Stimulated activated CD4-positive, alpha-beta T cell treated with anti-CD3 and anti-CD28 coated beads, Interleukin-2, amount 100 ng/mL, for 48 hours (primary cell): ENCODE measurements at places on chromosomes 6 and 20.
A peak's percentile ranks its signal among the peaks of the same experiment; 100 is the strongest.

GRCh38 chr20:32621891-32622584, 36.9 kb upstream of the NOL4L start:
- DNase-seq: no peak

DNA sequence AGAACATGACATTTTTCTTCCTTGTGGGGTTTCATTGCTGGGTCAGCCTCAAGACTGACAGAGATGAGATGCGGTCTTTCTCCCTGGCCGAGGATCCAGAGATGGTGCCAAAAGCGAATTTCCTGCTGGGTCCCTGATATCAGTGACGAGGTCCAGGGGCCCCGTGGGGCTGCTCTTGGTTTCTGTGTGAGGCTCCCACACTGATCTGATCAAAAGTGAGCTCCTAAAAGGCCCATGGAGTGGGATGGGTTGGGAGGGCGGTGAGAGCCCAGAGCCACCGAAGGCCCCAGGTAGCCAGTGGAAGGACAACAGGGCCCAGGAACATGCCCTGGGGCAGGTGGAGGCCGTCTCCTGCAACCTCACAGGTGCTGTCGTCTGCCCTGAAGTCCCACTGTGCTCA, 208.4 kb upstream of the CDH4 start:
- DNase-seq: no peak

DNA sequence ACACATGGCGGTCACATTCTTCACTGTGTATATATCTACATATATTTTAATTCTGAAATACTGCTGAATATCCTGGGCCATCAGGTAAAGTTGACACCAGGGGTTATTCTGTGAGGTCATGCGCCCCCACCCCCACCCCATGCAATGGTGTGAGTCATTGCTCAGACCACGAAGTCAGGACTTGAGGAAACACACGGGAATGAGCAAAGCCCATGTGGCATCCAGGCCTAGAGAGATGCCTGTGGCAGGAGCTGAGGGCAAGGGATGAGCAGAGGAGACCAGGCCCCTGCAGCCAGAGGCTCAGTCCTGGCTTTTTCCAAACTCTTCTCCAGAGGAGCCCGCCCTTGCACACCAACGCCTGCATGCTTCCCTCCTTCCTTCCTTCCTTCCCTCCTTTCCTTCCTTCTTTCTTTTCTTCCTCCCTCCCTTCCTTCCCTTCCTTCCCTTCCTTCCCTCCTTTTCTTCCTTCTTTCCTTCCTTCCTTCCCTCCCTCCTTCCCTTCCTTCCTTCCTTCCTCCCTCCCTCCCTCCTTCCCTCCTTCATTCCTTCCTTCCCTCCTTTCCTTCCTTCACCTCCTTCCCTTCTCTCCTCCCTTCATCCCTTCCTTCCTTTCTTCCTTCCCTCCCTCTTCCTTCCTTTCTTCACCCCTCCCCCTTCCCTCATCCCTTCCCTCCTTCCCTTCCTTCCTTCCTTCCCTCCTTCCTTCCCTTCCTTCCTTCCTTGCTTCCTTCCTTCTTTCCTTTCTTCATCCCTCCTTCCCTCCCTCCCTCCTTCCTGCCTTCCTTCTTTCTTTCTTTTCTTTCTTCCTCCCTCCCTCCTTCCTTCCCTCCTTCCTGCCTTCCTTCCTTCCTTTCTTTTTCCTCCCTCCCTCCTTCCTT, 72.0 kb upstream of the INSM1 start:
- DNase-seq: no peak

GRCh38 chr6:137264311-137265075, 45.3 kb upstream of the IFNGR1 start:
- no peak for DNase-seq

GRCh38 chr6:25583099-25583498, 68.9 kb upstream of the SCGN start:
- no peak for DNase-seq

- peak; percentile 79 for DNase-seq
Measured at GRCh38 chr6:28944412-28944865, 20.7 kb upstream of the TRIM27 start.

DNA sequence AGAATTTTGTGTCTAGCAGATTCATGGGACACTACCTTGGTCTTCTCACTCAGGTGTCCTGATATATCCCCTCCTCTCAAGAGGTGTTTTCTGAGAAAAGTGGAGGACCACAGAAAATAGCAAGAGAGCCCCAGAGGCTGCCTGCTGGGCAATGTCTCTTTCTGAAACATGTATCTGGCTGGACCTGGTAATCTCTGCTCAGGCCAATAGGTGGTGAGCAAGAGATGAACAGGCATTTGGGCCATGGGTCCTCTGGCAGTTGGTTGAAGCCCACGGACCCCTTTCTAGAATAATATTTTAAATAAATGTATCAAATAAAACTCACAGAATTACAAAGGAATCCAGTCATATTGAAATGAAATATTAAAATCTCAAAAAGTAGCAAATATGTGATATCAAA, 8.8 kb upstream of the THBD start:
- DNase-seq: no peak

DNA sequence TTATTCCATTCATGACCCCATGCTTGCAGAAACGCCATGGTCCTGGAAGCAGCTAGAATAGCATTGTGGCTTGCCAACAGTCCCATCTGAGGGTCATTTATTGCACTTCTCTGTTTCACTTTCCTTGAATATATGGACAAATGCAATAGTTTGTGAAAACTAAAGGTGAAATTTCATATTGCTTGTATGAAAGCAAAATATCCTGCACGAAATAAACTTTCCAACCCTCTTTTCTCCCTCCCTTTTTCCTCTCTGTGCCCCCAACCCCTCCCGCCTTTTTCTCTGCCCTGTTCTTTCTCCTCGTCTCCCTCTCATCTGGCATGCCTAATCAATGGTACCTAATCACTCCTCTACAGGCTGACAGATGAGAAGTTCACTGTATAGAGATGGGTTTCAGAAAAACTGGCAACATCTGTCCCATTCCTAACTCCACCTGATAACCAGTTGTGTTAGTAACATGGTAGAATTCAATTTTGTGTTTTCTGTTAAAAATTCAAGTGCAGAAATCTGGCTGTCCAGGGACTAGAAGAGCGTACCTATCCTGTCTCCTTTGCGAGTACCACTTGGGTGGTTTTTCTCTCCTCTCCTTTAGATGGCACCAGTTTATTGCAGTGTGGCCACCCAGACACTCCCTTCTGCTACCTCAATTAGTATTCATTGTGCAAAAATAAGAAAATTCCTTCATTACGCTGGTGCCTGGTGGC, 198.6 kb downstream of the FOXA2 start:
- no peak for DNase-seq

GRCh38 chr6:93369586-93370134, 49.7 kb downstream of the EPHA7 start:
- DNase-seq: no peak

DNA sequence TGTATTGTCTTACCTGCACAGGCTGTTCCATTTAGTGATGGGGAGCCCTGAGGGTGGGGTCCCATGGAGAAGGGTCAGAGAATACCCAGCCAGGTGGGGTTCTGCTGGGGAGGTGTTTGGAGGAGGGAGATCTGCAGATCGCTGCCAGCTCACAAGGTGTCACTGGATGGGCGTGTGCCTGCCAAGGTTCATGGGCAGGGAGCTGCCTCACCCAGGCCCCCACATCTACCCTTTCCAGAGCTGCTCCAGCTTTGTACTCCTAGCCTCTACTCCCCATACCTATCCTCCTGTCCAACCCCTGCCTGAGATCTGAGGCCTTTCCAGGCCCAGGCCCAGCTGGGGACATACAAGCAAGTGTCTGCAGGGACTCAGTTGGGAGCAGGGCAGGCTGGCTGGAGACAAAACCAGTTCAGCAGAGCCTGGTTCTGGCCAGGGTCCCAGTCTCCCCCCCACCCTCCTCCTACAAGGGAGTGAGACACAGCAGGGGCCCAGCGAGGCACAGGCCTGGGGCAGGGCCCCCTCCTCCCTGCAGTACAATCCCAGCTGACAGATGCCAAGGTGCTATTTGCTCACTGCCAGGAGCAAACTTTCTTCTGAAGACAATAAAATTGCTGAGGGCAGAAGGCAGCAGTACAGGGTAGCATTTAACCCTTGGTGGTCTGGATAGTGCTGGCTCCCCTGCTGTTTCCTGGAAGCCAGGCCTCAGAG, 19.7 kb downstream of the SPDEF start:
- no peak for DNase-seq

DNA sequence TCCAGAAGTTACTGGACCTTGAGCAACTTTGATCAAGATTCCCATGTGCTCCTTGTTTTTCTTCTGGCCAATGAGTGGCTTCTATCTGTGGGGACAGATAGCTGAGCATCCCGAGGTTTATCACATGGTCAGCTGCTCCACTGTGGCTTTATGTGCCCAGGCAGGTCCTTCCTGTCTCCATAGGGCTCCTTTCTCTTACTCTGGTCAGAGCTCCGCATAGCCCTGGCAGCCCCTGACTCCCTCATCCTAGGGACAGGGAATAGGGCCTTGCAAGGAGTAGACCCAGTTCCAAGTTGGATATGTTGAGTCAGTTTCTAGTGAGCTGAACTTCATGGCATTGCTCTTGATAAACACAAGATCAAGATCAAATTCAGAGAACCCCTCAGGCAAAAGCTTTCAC, 6.4 kb upstream of the MAS1L start:
- no peak for DNase-seq

DNA sequence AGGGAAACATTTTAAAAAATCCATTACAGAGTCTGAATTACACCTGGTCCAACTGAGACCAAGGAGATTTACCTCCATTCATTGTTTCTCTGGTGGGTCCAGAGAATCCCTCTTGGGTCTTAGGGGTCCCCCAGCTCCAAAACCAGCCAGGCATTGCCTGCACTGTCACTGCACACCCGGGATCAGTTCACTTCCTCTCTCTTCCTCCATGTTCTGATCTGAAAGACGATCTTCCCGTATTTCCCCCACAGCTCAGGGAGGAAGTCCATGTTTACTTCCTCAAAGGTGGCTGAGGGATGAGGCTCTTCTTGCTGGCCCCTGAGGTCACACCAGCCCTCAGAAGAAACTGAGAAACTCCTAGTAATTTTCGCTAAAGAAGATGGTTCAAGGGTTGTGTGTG, 159.7 kb downstream of the BMP7 start:
- no peak for DNase-seq

DNA sequence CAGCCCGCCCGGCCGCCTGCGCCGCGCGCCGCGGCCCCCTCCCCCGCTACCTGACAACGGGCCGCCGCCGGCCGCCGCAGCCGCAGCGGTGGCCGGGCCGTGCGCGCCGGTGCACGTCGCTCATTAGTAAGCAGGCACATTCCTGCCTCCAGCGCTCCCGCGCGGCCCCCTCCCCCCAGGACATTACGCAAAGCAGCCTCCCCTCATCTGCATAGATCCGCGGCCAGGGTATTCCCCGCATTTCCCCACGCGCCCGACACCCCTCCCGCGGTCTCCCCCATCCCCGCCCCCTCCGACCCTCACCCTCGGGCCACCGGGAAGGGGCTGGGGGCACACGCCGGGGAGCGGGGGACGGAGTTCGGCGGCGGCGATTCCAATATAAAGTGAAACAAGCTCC, at the start of gene HIVEP2:
TSS of gene HIVEP2 (minus strand) at position 128 of the 397 bp plus-strand sequence. CDS start 170,438 bp downstream, outside the sequence.
- peak; percentile 83 for DNase-seq

DNA sequence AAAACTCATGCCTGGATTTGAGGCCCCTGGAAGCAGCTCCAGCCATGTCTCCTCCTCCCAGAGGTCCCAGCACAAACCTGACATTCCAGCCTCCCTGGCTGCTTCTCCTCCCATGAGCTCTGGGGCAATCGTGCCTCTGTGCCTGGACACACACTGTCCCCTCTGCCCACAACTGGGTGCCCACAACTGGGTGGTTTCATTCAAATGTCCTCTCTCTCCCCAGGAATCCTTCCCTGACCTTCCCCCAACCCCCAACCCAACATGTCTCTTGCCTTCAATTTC, 37.4 kb downstream of the NOL4L start:
- DNase-seq: no peak

DNA sequence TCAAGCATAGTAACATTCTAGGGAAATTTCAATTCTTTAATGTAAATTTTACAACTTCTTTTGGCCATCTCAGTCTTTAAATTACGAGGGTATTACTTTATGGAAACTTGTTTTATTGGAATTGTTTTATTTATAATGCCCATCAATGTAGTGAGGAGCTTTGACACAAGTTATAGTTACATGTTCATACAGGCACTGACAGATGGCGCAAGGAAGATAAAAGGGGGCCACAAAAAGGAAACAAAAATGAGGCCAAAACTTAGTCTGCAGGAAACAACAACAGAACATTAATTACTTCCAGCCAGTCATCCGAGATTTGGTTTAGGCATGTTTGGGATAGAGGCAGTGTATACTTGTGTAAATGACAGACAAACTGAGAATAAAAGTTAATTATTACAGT, 18.3 kb downstream of the SESN1 start:
- no peak for DNase-seq

DNA sequence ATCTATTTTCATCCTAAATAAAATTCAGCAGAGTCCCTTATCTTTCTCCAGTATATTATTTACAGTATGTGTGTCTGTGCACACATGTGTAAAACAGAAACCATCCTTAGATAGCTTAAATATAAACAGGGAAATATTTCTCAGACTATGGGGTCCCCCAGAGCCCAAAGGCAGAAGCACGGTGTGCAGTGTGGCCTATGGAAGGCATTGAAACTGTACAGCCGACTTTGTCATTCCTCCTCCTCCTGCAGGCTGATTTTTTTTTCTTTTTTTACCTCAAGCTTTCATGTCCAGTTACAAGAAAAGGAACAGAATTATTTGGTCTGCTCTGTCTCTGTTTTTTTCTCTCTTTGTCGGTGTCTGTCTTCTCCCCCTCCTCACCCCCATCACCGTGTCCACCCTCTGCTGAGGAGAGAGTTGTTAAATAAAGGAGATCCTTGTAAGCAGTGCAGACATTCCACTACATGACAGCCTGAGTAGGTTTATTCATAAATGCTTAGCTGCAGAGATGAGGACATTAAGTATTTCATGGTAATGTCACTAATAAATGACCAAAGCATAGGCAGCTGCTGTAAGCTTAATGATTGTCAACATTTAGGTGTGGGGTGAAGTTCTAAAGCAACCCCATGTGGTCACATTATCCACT, 31.8 kb upstream of the SLC35D3 start:
- no peak for DNase-seq

DNA sequence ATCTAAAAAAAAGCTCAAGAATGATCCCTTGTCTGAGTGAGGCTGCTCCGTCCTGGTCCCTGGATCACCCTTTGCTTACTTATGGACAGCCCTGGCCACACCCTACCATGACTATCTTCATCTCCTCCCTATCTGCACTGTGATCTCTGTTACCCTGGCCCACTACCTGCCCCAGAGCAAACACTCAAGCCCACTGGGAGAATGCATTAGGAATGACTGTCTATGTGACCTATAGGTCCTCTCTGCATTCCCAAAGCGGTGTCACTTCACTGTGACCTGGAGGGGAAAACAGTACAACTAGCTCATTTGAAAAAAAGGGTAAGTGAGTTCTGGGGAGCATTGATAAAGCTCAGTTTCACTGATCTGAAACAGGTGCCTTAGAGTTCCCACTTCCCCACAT, 86.4 kb upstream of the FOXP4 start:
- no peak for DNase-seq
